ENCODE measurements at places on chromosomes 13 and 19. TPM values are rescaled to one million over a fixed set of nuclear protein-coding genes. Genes with fewer than 3 reads are reported as not detected.

The MEIS3 gene
- total RNA-seq = 9.6 TPM

The PSG7 gene
- total RNA-seq = not detected

The CEACAM3 gene
- total RNA-seq = not detected

The IGFL1 gene
- total RNA-seq = not detected

The CEACAM21 gene
- total RNA-seq = 4.3 TPM

The SLC25A41 gene
- total RNA-seq = 0.44 TPM

The SPRED3 gene
- 6.2 TPM for total RNA-seq

The WDR88 gene
- not detected for total RNA-seq

The ZFP82 gene
- total RNA-seq = 13.5 TPM

GRCh38 chr13:110396476-110396875 is 89.4 kb downstream of the COL4A2 start:
- no peak for DNase-seq

GRCh38 chr19:18160971-18161635 is 8.1 kb downstream of the PIK3R2 start:
- DNase-seq = peak; percentile 66

- peak; percentile 21 for DNase-seq
These were observed 22.5 kb upstream of the ZNF429 start for GRCh38 chr19:21482863-21483276.

GRCh38 chr19:32519023-32519422 is 62.0 kb upstream of the PDCD5 start:
- DNase-seq = peak; percentile 29

- no peak for DNase-seq
These were observed 17.9 kb downstream of the UBAC2 start for GRCh38 chr13:99218545-99218944.

- peak; percentile 84 for DNase-seq
These were observed 361.6 kb upstream of the PCDH20 start for GRCh38 chr13:61777271-61777670.

DNA sequence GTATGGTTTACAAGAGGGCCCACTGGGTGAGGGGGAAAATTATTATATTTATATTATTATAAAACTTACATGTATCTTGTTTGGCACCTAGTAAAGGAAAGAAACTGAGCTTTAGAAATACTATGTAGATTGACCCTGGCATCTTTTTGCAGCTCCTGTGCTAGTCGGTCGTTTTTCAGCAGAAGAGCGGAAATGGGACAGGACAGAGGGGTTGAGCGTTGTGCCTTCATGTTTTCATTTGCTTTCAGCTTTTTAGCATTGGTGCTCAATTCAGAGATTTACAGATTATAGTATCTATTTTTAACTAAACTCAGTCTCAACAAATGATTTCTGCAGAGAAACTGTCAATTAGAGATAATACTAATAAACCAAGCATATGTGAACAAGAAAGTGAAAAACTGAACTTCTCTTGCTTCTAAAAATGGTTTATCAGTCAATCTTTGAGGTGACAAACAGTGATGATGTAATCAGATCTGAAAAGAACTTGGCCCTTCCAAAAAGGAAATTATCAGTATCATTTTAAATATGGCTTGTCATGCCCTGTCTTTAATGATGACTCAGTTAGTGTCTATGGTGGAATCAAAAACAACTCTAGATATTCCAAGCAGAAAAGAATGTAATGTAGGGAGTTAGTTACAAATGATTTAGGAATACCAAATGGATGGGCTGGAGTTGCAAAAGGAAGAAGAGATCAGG is 56.9 kb upstream of the KCTD4 start:
- no peak for DNase-seq

DNA sequence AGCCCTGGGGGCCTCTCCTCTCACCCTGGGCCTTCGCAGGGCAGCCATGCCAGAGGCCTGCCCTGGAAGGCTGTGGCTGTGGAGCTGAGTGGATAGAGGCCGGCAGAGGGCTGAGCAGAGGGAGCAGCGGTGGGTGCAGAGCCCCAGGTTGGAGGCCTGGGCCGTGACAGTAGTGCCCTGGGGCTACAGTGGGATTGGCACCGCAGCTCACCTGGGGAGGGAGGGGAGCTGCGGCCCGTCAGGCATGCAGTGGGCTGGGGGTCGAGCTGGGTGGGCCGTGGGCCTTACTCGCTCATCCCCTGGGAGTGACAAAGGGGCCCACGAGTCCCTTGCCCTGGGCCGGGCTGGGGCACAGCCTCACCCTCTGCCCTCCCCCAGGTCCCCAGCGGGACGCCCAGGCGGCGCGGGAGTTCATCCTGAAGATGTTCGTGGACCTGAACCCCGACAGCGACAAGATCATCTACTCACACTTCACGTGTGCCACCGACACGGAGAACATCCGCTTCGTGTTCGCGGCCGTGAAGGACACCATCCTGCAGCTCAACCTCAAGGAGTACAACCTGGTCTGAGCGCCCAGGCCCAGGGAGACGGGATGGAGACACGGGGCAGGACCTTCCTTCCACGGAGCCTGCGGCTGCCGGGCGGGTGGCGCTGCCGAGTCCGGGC is 15.1 kb upstream of the GNA15 start:
- DNase-seq = no peak

DNA sequence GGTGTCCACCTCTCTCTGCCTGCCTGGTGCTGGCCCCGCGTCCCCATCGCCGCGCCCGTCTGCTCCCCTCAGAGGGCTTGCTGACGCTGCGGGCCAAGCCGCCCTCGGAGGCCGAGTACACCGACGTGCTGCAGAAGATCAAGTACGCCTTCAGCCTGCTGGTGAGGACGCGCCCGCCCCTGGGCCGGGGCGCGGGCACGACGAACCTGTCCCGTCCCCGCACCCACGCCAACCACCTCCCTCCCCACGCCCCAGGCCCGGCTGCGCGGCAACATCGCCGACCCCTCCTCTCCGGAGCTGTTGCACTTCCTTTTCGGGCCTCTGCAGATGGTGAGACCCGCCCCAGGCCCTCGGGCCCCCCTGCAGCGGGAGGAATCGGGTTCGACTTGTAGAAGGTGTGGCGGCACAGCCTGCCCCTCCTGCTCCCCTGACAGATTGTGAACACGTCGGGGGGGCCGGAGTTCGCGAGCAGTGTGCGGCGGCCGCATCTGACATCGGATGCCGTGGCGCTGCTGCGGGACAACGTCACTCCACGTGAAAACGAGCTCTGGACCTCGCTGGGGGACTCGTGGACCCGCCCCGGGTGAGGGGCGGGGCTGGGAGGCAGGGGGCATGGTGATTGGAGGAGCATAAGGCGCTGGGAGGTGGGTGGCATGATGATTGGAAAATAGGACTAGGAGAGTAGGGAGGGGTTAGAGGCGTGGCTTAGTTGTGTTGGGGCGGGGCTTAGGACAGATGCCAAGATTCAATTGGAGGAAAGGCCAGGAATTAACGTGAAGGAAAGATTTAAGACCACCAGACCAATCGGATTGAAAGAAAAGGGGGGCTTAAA is 6.6 kb downstream of the EPS8L1 start:
- DNase-seq = peak; percentile 80

DNA sequence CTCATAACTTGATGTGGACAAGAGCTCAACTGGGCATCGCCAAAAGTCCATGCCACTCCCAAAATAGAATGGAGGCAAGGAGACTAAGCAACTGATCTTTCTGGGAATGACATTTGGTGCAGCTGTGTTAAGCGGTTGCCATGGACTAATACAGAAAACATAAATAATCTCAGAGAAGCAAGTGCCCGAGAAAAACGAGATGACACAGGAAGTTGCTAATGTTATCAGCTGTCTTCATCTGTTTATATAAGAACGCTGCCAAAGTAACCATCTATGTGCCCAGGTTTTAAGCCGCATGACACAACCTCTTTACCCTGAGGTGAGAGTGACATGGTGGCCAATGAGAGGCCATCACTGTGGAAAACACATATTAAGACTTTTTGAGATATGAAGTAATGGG is 54.9 kb upstream of the SACS start:
- DNase-seq = no peak

GRCh38 chr19:17020823-17021222 is 5.8 kb downstream of the CPAMD8 start:
- DNase-seq = peak; percentile 50

Measured in A673 (cell line).